ENCODE measurements at places on chromosomes 4 and X.
A peak's percentile ranks its signal among the peaks of the same experiment; 100 is the strongest.

DNA sequence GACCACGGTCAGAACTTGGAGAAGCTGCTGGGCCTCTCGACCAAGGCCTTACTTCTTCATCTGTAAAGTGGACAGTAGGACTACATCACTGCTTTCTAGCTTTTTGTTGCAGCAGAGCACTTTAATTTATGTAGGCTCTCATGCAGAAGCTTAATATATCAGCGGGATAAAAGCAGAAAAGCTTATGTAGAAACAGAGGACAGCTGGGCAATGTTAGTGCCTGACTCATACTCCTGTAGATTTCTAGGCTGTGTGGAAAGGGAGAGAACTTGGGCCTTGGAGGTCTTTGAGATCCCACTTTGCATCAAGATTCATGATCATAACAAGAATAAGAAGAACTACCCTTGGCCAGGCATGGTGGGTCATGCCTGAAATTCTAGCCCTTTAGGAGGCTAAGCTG, 91.2 kb downstream of the ARHGAP10 start:
- no peak for DNase-seq

DNA sequence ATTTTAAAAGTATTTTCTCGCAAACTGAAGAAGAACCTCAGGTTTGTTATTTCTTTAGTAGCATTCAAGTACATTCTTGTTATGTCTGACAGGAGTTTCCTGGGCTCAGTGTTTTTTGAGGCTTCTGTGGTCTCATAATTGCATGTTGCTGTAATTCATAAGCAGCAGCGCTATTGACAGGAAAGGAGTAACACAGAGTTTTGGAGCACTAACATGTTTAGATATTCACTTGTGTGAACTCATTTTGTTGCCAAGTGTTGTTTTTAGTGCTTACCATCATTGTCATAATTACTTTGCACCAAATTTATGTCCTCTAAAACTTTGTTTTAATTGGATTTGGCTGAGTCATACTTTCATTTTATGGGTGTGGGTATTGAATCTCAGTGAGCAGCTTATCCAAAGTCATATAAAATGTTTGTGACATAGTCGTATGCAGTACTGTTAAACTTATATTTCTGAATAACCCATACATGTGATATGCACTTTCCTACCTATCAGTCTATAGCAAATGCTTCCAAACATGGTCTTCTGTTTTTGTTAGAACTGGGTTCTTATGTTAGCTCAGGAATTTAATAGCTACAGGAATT, 358.7 kb upstream of the CTSO start:
- no peak for DNase-seq

- no peak for DNase-seq
Measured at GRCh38 chr4:26937567-26937966, 76.9 kb downstream of the STIM2 start.

DNA sequence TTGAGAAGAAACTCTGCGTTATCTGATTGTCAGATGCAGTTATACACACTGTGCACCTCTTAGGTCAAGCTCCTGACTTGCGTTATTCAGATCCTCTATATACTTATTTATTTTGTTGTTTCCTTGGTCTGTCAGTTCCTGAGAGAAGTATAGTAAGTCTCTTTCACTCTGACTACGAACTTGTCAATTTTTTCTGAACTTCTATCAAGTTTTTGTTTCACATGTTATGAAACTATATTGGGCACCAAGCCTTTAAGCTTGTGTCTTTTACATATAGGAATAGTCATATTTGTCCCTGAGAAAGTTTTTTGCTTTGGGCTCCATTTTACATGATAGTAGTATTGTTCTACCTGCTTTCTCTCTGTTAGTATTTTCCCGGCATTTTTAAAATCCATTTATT, 31.7 kb downstream of the ZNF275 start:
- no peak for DNase-seq

DNA sequence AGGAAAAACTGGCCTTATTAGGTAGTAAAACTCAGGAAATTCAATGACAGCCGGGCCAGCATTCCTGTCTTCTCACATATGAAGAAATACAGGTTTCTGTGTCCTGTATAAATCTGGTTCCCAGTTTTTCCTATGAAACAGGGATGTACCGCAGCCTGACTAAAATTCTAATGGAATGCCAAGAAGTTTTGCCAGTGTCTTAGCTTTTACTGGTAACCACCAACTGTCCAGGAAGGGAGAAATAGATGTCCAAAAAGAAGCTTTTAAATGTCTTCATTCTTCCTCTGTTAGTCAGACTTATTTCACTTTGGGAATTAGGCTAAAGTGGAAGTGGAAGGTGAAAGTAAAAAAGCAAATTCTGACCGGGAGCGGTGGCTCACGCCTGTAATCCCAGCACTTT, 108.0 kb upstream of the TBL1X start:
- DNase-seq, result no peak

- DNase-seq, result no peak
Measured at GRCh38 chr4:141810712-141811375, 174.5 kb downstream of the IL15 start.

DNA sequence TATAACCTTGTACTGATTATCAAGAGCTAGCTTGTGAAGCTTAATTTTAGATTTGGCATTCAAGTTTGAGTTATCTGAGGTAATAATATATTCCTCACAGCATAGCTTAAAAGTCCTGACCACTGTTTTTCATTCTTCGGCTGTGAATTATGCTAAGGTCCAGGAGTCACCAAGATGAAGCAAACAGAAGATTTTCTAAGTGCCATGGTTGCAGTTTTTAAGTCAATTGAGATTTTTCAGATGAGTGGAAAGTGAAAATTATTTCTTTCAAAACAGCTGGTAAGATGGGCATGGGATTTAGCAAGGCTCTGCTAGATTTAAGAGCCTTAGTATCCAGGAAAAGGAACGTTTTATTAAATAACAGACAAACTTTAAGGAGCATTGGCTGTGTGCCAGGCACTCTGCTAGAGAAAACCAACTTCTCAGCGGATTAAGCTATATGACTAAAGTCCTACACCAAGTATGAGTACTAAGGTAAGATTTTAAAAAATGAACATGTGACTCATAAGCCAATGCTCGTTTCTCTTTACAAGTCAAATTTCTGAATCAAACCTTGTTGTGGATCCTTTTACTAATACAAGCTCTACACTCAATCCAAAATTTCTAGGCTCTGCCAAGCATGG, 149.9 kb upstream of the IL15 start:
- no peak for DNase-seq

DNA sequence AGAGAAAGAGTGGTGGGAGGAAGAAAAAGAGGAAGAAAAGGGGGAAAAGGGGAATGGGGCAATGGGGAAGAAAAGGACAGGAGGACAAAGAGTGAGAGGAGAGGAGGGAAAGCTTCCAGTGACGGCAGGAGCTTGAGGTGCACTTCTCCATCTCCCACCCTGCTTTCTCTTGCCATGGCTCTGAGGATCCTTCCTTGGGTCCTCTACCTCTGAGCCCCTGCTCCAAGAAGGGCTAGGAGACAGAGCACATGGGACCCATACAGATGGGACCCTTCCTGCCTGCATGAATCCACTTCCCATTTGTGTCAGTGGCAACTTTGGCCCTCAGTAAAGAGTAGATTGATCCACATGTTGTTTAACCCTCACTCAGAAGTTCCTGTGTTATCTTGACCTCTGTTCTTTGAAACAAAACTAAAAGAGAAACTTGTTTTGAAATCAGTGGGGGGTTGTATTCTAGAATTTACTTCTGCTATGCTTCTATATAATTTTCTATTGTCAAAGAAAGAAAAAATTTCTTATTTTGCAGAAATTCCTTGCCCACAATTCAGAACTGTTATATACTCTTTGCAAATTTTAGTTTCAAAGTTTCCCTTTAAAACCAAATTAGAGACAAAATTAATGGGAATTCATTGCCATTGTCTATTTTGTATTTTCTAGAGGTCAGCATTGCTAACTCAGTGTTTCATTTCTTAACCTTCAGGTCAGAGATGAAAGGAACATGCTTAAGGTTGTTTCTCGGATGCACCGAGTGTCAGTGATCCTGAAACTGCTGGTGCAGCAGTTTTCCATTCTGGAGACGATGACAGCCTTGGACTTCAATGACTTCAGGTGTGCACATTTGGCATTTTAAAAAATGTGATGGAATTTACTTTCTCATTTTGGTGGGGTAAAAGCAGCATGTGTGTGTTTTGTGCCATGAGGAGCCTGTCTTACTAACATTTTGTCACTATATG, 5.0 kb downstream of the TDO2 start:
- DNase-seq, result no peak

- DNase-seq, result peak; percentile 2
Measured at GRCh38 chrX:107204068-107204605, 2.1 kb downstream of the NUP62CL start.

- DNase-seq, result peak; percentile 17
Measured at GRCh38 chr4:37389967-37390580, 145.5 kb downstream of the NWD2 start.

GRCh38 chr4:139791681-139792080, 126.1 kb downstream of the MGST2 start:
- no peak for DNase-seq

DNA sequence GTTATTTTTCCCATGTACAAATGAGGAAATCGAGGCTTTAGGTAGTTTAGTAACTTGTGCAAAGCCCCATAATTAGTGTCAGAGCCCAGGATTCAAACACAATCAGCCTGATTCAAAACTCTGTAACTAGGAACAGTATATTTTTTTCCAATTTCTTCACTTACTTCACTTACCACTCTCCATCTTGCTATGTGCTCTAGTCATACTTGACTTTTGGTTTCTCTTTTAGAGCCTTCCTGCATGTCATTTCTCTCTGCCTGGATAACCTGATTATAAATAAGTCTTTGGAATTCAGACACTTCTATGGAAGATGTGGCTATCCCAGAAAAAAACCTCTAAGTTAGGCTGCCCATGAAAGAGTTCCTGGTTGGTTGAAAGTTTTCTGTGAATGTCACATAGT, 22.2 kb downstream of the SATL1 start:
- DNase-seq, result no peak

DNA sequence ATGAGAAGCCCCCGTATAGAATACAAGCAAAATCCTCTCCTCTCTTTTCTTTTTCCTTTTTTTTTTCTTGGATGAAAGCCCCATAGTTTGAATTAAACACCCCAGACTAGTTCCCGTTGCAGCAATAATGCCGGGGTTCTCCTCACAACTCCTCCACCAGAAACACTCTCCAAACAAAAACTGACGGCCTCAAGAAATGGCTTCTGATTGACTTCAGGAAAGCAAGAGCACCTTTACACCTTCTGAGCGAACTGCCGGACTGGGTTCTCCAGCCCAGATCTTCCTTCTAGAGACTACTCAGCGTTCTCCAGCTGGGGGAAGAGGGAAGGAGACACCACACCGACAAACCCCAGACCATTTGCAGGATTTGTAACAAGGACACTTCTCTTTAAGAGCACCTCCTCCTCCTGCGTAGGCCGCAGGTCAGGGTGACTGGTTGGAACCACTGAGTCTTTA, 4.0 kb downstream of the HAND2 start:
- peak; percentile 63 for DNase-seq

DNA sequence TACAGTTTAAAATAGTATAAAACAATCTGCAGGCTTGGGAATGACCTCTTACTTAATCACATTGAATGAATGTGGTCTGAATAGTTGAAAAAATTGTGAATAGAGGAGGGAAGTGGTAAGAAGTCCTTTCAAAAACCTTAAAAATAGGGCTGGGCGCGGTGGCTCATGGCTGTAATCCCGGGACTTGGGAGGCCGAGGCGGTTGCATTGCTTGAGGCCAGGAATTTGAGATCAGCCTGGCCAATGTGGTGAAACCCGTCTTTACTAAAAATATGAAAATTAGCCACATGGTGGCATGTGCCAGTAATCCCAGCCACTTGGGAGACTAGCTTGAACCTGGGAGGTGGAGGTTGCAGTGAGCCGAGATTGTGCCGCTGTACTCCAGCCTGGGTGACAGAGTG, 36.5 kb downstream of the HERC3 start:
- DNase-seq, result no peak

- no peak for DNase-seq
Measured at GRCh38 chrX:3191796-3192195, 150.5 kb downstream of the ARSF start.

DNA sequence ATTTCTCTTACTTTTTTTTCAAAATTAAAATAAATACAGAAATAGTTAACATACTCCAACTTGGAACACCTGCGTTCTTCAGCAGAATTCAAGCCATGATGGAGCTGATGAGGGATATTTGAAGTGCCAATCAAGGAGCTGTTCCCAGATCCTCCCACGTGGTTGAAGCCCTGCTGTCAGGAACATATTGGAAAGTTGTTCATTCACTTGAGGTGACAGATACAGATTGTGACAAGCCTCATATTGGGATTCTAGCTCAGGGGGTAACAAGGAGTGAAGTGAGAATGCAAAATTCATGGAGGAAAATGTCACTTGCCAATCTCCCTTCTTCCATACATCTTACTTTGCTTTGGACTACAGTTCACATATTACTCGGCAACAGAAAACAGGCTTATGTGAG, 2670.8 kb downstream of the PCDH7 start:
- DNase-seq, result no peak

GRCh38 chr4:185357211-185357610, 38.5 kb downstream of the LRP2BP start:
- no peak for DNase-seq

DNA sequence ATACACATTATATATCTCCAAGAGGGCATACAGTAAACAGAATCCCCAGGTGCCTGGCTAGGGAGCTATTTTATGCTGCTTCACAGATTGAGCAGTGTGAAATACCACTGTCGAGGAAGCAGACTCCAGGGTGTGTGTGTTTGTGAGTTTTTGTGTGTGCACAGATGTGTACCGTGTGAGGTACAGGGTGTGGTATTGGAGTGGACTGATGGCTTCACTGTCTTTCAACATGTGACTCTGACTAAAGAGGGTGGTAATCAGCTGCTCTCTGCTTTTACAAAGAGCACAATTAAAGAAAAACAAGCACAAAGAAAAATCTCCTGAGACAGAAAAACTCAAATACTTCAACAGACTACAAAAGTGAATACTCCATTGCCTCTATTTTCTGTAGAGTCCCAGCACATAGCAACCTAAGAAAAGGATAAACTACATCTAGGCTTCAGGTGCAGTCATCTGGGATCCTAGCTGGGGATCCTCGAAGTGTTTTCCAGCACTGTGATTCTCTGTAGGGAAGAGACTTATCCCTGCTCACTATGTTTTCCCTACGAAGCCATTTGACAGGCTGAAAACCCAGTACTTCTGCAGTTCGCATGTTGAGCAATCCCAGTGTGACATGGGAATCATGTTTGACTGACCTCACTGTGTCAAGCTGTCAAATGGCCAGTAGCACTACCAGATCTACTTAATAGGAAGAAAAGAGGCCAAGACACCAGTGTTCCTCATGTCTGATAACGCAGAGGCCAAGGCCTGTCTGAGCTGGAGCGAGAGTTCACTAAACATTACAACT, 100.3 kb downstream of the CDS1 start:
- no peak for DNase-seq

GRCh38 chr4:40446839-40447238, 111.7 kb downstream of the CHRNA9 start:
- no peak for DNase-seq
